ENCODE measurements at places on chromosomes 7 and 10. TPM values are rescaled to one million over a fixed set of nuclear protein-coding genes. Genes with fewer than 3 reads are reported as not detected.

- H3K36me3 ChIP-seq: no peaks in the 10 kb centered on the region
- DNase-seq: no peak
- peaks cover 5% of the 10 kb centered on the region for H3K27me3 ChIP-seq
- H3K4me3 ChIP-seq: peak overlapping the region; percentile 59
- peaks cover 4% of the 10 kb centered on the region for H3K4me1 ChIP-seq
- no peak overlapping the region for H3K27ac ChIP-seq
Measured at GRCh38 chr10:6579183-6579903, 733 bp downstream of the PRKCQ start.

GRCh38 chr10:60222047-60222446 is 167.6 kb downstream of the ANK3 start:
- H3K4me1 ChIP-seq: no peaks in the 10 kb centered on the region
- H3K27me3 ChIP-seq: no peaks in the 10 kb centered on the region
- DNase-seq: no peak

DNA sequence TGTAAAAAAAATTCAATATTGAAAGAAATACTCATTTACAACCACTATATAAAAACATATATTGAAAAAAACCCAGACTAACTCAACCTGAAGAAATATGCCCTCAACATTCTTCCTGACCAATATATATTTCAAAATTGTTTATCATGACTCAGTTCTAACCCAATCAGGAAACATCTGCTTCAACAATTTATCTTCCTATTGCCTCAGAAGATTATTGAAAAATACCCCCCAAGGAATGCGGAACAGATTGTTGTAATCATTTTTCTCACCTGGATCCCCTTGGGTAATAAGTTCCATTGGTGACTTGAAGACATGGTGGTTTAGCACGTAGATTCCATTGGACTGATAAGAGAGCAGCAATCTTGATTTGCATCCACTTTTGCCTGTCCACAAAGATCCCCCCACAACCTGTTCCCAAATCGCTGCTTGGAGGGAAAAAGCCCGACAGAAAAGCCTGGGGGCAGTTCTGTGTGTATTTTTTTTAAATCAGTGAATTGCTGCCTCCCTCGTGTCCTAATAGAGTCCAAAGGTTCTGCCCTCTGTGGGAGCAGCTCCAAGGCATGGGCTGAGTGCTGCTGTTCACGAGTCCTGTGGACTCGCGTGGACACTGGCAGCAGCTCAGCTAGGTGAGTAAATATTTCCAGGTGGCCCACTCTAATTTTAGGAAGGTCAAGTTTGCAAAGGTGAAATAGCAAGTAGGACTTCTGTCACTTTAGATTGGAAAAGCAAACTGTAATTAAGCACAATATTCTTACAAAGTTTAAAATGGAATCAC is 5.9 kb upstream of the INHBA start:
- H3K27me3 ChIP-seq: no peaks in the 10 kb centered on the region
- H3K27ac ChIP-seq: peak overlapping the region; percentile 88
- no peak for DNase-seq
- H3K36me3 ChIP-seq: no peaks in the 10 kb centered on the region

- H3K27ac ChIP-seq: no peak overlapping the region
- H3K36me3 ChIP-seq: no peaks in the 10 kb centered on the region
- H3K27me3 ChIP-seq: no peaks in the 10 kb centered on the region
- peak overlapping the region; percentile 15 for H3K4me3 ChIP-seq
- H3K4me1 ChIP-seq: no peaks in the 10 kb centered on the region
Measured at GRCh38 chr10:129605986-129606518, 139.0 kb downstream of the MGMT start.

DNA sequence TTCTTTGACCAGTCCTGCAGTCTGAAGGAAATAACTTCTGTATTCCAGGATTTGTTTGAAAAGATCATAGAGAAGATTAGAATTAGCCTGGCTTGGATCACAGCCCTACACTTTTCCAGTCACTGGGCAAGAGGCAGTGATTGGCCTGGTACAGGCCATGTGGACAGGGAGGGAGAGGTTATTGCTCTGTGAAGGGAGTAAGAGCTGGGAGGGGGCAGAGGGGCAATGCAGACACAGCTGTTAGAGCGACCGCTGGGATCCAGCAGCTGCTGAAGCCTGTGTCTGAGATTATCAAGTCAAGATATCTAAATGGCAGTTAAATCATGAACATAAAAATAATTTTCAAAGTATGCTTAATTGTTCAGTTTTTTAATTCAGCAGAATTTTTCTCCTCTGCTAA is 257.3 kb downstream of the SDK1 start:
- DNase-seq: no peak
- no peak overlapping the region for H3K27ac ChIP-seq
- no peaks in the 10 kb centered on the region for H3K36me3 ChIP-seq
- no peaks in the 10 kb centered on the region for H3K27me3 ChIP-seq
- H3K4me1 ChIP-seq: no peaks in the 10 kb centered on the region

GRCh38 chr7:116316838-116317628 is 106.7 kb downstream of the TES start:
- peaks cover 26% of the 10 kb centered on the region for H3K4me1 ChIP-seq
- no peaks in the 10 kb centered on the region for H3K27me3 ChIP-seq
- H3K36me3 ChIP-seq: no peaks in the 10 kb centered on the region
- H3K4me3 ChIP-seq: peak overlapping the region; percentile 30

Gene AKR1C3
- total RNA-seq: 238 TPM

Gene PRSS58
- total RNA-seq: not detected

Gene IGFBP3
- total RNA-seq: 2,046 TPM

Gene IL6
- 37.4 TPM for total RNA-seq

Data from osteoblast (primary cell).